ENCODE measurements at places on chromosomes 5 and 9.

GRCh38 chr5:2293906-2294305 is 411.2 kb upstream of the IRX4 start:
- no peak for DNase-seq

DNA sequence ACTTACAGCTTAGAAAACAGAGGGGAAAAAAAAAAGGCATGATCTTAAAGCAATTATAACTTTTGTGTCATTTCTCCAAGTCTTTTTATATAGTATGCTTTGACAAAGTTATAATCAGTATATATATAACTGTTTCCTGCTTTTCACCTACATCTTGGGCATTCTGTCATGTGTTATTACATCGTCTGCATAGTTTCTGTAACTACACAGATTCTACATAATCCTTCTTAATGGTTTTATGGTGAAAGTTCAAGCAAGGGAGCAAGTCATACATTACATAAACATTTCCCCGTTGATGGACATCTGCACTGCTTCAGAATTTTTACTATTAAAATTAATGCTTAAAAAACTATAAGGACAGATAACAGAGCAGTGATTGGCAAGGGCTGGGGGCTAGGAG is 12.1 kb downstream of the FEM1C start:
- no peak for DNase-seq

- no peak for DNase-seq
These were observed 90.7 kb downstream of the MAMDC2 start for GRCh38 chr9:70134360-70134759.

DNA sequence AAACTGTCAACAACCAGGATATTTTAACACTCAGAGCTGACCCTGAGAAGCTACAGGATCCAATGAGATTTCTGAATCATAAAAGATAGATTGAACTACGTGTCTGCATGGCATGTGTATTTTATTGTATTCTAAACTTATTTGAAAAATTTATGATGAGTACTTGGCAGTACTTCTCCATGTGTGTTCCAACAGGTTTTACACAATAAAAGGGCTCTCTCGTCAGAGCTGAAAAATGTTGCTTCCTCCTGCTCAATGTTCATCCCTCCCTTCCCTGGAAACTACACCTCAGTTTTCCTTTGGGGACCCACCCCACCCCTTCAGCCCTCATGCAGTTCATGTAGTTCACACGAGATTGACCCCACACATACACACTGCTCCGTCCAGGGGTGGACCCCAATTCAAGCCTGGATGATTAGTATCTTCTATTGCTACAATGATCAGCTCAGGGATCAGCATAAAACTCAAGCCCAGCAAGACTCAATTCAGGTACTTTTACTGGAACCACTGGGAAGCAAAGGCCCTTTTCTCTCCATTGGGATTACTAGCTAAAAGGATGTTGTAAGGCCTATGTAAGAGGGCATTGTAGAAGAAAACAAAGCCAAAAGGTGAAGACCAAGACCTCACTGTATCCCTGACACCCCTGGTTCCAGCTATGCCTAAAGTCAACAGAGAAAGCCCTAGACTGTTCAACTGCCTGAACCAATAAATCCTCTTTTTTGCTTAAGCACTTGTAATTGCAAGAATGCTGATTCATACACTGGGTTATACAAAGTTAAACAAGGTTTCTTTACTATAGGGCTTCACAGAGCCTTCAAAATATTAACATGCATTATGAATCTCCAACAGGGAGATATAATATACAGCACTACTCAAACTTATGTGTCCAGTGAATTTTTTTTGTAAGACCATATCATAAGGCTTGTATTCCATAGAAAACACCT is 112.6 kb downstream of the SAXO1 start:
- no peak for DNase-seq

GRCh38 chr5:173243831-173244305 is 8.9 kb upstream of the NKX2-5 start:
- DNase-seq, result no peak

GRCh38 chr9:34496149-34496712 is 26.6 kb downstream of the ENHO start:
- DNase-seq, result no peak

GRCh38 chr9:110687497-110687896 is 18.9 kb downstream of the MUSK start:
- no peak for DNase-seq

DNA sequence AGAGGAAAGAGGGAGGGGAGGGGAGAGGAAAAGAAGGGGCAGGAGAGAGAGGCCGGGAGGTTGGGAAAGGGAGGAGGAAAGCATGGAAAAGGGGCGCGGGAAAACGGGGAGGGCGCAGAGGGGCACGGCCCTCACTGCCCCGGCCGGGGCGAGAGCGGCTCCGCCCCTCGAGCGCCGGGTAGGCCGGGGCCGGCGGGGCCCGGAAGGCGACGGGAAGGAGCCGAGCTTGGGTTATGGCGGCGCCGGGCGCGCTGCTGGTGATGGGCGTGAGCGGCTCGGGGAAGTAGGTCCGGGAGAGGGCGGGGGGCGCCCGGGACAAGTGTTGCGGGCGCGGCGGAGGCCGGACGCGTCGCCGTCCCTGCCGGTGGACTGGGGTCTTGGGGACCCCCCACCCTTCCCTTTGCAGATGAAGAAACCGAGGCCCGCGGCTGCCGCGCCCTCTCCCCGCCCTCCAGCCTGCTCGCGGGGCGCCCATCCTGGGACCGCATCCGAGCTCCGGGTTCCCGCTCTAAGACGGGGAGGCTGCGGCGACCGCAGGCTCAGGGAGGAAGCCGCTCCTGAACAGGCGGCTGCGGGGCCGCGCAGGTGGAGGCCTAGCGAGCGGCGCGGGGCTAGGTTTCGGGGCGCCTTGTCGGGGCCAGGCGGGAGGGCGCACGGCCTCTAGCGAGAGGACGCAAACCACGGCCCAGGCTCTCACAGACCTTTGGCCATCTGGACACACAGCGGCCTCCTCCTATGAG is at the start of gene IDNK:
Gene IDNK (plus strand): TSS at position 205 of the 740 bp plus-strand sequence. CDS start 29 bp downstream, at position 234.
- peak; percentile 37 for DNase-seq

DNA sequence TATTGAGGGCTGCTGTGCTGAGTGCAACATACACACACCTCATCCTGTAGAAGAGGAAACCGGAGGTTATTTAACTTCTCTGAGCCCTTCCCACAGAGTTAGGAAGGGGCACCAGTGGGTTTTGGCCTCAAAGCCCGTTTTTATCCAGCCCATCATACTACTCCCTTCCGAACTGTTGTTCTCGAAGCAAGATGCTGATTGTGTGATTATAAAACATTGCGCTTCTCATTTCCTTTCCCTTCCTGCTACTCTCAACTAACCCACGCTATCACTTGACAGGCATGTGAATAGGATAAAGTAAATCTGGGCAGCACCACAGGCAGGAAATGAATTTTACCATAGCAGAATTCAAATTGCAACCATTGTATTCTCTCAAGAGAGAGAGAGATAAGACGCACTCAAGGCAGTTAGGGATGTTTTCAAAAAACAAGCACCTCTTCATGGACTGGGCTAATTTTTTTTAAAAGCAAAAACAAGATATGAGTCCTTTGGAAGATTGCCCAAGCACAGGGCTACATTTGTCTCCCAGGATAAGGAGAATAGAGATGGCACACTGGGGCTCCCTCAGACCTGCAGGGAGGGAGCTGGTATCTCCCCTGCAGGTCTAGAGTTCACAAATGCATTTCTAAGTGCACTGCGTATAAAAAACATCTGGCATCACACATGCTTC is 52.6 kb downstream of the GNA14 start:
- no peak for DNase-seq

- no peak for DNase-seq
These were observed 152.4 kb upstream of the RAPGEF1 start for GRCh38 chr9:131892162-131892707.

DNA sequence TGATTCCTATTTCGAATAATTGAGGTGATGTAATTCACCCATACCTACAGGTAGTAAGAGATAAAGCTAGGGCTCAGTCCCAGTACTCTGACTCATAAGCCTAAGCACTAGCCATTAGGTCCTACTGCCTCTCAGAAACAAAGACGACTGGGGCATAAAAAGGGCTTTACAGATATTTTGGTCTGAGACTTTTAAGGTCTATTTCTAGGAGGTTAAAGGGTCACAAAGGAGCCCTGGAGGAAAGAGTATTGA is 69.8 kb downstream of the SGCD start:
- no peak for DNase-seq

DNA sequence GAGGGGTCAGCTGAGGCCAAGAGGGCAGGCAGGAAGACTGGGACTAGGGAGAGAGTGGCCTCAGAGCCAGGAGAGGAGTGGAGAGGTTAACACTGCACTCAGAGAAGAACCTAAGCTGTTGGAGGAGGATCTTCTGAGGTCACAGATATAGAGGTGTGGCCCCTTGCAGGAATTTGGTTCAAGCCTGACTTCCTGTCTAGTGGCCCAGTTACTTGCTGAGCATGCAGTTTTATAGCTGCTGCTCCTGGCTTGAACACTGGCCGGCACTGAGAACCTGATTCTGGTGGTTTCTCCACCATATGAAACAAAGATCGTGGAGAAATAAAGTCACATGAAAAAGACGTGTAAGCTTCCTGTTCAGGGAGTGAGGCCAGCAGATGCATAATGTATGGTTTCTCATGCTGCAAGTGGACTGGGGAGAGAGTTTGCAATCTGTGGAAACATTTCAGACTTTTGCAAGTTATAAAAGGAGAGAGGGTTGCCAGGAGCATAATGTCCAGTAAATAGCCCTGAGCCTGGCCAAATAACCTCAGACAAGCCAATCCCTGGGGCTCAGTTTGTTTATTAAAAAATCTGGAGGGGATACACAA is 82.6 kb downstream of the GALNT10 start:
- DNase-seq, result no peak

GRCh38 chr5:176583076-176583475 is 26.9 kb downstream of the GPRIN1 start:
- no peak for DNase-seq

DNA sequence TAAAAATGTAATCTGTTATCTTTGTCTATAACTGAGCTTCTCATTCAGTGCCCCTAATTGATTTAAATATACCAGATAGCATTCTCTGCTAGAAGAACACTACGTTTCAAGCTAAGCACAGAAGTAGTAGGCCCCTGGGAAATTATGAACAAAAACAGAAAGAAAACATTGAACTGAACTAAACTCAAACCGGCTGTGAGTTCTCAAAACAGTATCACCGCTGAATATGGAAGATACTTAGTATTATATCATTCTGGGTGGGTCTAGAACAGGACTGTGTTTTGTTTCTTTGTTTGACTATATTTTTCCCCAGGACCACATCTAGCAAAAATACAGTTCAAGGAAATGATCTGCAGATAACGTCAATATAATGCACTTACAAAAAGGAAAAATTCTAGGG is 95.1 kb upstream of the HMHB1 start:
- DNase-seq, result no peak

- no peak for DNase-seq
These were observed 21.6 kb downstream of the LNPEP start for GRCh38 chr5:96957254-96958049.

DNA sequence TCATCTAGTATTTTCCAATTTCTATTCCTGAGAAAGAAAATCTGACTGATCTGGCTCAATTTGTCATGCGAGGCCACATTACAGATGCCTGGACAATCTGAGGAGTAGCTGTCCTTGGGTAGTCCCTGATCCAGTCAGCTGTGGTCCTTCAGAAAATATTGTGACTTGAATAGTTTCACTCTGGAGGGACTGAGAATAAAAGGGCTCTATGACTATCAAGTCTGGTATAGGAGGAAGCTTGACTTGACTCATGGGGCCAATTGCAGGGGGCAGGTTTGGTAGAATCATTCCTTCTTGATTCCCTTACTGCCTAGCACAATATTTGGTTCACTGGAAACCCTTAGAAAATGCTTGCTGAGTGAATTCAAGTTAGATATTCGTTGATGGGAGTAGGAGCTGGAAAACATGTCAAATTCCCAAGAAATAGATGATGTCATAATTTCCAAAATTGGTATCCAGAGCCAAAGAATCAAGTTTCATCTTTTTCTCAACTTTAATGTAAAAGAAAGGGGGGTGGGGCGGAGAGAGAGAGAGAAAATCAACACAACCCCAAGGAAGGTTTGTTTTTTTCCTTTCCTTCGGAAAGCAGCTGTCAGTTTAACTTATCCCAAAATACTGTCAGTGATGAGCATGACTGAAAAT is 32.4 kb upstream of the STX17 start:
- DNase-seq, result no peak

DNA sequence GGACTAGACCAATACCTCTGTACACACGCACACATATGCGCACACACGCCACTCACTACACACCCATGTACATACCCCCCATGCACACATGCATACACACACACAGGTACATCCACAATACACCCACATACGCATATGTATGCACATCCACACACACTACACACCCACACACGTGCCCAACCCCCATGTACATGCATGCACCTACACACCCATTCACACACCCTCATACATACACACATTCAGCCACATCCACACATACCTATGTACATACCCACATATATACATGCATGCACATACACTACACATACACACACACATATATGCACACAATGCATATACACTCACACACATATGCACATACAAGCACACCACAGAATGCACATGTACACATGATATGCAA is 107.1 kb downstream of the GADD45G start:
- no peak for DNase-seq

GRCh38 chr9:126357074-126357473 is 30.4 kb downstream of the MVB12B start:
- DNase-seq, result no peak

GRCh38 chr5:107576736-107577393 is 93.9 kb downstream of the EFNA5 start:
- no peak for DNase-seq

GRCh38 chr9:81125446-81126092 is 563.8 kb downstream of the TLE1 start:
- no peak for DNase-seq

GRCh38 chr5:16666883-16667398 is 50.1 kb upstream of the RETREG1 start:
- DNase-seq, result no peak

- DNase-seq, result no peak
These were observed 28.7 kb upstream of the MEGF9 start for GRCh38 chr9:120742951-120743416.

DNA sequence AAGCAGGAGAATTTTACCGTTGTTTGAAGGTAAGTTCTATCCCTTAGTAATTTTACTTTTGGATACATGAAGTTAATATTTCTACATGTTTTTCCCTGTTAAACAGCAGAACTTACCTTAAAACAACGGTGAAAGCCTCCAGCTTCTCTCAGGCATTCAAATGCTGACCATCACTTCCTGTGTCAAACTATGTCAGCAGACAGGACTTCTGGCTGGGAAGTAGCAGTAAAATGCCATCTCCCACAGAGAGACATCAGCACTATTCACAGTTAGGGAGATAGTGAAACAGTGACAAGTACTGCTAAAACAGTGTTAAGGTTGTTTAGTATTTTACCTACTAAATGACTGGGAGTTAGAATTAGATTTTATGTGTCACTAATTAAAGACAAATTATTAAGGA is 34.2 kb upstream of the GOLGA1 start:
- DNase-seq, result no peak

GRCh38 chr5:176994460-176995121 is 12.0 kb downstream of the UIMC1 start:
- no peak for DNase-seq

- DNase-seq, result no peak
These were observed 1078.3 kb upstream of the DMAC1 start for GRCh38 chr9:8877753-8878494.

- DNase-seq, result no peak
These were observed 153.4 kb upstream of the MAP1B start for GRCh38 chr5:71953866-71954265.
